ENCODE measurements at places on chromosomes 6 and 20.

DNA sequence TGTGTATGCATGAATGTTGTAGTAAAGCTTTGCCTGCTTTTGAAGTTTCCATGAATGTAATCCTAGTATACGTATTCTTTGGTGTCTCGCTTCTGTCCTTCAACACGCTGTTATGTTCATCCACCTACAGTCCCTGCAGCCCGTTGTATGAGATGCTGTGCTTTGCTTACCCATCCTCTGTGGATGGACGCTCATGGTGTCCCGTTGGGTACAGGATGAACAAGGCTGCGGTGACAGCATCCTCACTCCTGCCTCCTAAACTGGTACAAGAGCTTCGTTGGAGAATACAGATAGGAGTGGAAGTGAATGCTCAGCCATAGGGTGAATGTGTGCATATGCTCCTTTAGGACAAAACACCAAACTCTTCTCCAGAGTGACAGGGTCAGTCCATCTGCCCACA is 366.2 kb downstream of the ZFAND3 start:
- DNase-seq, result peak; percentile 26

DNA sequence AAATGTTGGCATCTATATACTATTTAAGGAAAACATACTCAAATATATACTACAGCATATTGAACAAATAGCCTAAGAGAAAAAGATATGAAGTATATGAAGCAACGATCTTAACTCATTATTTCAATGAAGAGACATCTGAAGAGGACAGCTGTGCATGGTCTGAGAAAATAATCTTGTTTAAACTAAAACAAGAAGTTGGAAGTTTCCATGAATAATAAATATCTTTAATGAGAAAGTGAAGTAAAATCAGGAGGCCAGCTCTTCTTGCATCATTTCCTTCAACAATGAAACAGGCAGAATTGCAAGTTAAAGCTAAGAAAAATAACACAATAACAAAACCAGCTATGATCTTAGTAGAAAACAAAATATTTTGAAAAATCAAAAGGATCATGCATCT is 1265.4 kb upstream of the MAP3K7 start:
- DNase-seq, result no peak

DNA sequence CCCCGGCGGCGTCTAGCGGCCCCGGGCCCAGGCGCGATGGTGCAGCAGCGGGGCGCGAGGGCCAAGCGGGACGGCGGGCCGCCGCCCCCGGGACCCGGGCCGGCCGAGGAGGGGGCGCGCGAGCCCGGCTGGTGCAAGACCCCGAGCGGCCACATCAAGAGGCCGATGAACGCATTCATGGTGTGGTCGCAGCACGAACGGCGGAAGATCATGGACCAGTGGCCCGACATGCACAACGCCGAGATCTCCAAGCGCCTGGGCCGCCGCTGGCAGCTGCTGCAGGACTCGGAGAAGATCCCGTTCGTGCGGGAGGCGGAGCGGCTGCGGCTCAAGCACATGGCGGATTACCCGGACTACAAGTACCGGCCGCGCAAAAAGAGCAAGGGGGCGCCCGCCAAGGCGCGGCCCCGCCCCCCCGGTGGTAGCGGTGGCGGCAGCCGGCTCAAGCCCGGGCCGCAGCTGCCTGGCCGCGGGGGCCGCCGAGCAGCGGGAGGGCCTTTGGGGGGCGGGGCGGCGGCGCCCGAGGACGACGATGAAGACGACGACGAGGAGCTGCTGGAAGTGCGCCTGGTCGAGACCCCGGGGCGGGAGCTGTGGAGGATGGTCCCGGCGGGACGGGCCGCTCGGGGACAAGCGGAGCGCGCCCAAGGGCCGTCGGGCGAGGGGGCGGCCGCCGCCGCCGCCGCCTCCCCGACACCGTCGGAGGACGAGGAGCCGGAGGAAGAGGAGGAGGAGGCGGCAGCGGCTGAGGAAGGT is 715 bp downstream of the SOX12 start:
- peak; percentile 85 for DNase-seq

- no peak for DNase-seq
These were observed 34.9 kb upstream of the LOC128125822 start for GRCh38 chr6:63537201-63537958.

GRCh38 chr6:106539936-106540335 is 89.4 kb downstream of the RTN4IP1 start:
- DNase-seq, result no peak
